ENCODE measurements at places on chromosomes 16 and 17.

DNA sequence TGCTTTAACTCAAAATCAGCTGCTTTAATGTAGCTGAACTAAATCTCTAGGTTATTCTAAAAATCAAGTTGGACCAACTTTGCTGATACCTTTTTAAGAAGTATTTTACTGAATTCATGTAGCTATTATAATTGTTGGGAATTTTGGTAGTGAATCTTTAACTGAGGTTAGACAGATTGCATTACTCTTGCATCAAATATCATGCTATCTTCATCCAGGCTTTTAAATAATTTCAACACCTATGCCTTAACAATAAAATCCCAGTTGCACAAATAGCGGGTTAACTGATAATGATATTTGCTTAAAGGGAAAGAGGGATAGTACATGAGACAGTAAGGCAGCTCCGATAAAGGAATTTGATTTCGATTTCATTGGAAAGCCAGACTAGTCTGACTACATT lies 241.3 kb upstream of the TBX2 start:
- ATAC-seq: no peak

DNA sequence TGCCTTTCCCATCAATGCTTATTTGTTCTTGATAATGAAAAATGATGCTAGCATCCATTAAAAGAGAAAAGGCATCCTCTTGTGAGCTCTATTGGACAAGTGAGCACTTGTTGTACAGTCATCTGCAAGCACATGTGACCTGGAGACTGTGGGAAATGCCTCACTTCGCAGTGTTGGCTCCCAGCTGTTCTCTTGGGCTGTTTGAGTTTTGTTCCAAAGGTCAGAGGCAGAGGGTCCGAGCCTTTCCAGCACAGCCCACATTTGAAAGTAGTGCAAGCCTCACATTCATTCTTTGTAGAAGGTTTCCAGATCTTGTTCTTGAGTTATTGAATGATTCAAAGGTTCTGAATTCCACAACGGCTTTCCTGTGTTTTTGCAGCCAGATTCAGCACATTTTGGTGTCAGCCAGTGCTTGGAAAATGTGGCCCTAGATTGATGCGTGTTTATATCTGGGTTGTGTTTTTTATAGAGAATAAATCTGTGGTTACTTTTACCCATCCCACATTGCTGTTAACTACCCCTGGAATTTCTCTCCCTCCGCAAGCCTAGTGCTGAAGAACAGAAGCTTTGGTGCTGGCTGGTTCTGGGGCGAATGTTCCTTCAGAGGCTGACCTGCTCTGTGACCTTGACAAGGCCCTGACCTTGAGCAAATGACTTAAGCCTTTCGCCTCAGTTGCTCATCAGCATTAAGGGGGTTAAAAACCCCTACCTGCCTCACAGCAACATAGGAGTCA lies 49.8 kb downstream of the CDH1 start:
- ATAC-seq: no peak

GRCh38 chr17:2092253-2092652 lies 37.4 kb downstream of the HIC1 start:
- ATAC-seq: no peak

DNA sequence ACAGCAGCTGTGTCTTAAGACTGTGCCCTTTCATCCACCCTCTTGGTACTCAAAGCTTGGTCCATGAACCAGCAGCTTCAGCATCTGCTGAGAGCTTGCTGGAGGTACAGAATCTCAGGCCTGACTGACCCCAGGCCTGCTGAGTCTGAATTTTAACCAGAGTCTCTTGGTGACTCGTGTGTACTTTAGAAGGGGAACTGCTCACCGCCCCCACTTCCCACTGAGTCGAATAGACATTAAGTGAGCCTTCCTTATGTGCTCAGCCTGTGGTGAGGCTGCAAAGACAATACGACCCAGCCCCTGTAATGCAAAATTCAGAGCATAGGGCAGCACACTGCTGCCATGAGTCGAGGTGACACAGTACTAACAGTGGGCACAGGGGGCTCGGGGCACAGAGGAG lies 662.8 kb downstream of the WWOX start:
- no peak for ATAC-seq

DNA sequence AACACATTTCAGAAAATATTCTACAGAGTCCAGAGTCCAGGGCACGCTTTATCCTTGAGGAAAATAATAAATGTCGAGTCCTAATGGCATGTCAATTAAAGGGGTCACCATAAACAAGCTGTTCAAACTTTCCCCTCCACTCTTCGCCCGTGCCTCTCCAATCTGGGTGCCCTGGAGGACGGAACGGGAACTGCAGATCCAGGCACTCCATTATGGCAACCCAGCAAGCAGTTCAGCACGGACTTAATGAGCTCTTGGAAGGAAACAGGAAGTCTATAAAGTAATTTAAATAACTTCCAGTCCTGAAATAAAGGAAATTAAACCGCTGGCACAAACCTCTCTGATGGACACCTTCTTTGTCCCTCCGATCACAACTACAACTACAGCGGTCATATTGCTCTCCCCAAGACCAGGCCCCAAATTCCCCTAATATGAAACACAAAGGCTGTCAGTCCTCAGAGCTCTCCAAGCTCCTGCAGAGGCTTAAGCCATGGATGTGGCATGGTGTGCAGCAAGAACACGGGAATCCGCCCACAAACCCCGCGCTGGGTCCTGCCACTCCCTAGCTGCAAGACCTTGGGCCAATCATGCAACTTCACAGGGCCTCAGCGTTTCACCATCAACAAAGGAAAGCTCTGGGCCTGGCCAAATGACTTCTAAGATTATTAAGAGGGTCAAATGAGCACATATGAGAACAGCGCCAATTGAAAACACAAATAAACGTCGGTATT lies 52.6 kb downstream of the ZFHX3 start:
- ATAC-seq: no peak

GRCh38 chr17:382644-383533 lies 30.3 kb upstream of the RPH3AL start:
- ATAC-seq: no peak

GRCh38 chr17:77563439-77564102 lies 394.9 kb upstream of the TNRC6C start:
- no peak for ATAC-seq

- no peak for ATAC-seq
Observed at GRCh38 chr17:57849163-57849873, 526 bp downstream of the MRPS23 start.

DNA sequence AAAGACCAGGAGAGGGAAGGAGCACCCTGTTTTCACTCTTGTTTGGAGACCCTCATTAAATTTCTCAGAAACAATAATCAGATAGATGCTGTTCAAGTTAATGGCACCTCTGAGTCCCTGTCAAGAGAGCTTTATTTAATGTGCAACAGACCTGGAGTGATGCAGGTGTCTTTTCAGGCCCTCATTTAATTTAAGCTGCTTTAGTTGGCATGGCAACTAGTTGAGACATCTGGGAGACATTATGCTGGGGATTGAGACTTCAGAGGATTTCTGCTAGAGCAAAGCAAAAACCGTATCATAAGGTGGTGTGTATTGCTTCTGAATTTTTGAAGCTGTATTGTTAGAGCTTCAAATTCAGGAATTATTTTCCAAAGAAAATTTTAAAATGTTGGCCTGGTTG lies 108.5 kb downstream of the NLK start:
- no peak for ATAC-seq

GRCh38 chr17:44283344-44284023 lies 15.5 kb upstream of the SLC4A1 start:
- ATAC-seq: no peak

- ATAC-seq: no peak
Observed at GRCh38 chr16:4664538-4665418, 28.6 kb upstream of the NUDT16L1 start.

- peak; percentile 92 for ATAC-seq
Observed at GRCh38 chr17:19744922-19745757, 3.0 kb downstream of the ALDH3A1 start.

GRCh38 chr17:50052241-50052796 lies 3.6 kb upstream of the ITGA3 start:
- no peak for ATAC-seq

DNA sequence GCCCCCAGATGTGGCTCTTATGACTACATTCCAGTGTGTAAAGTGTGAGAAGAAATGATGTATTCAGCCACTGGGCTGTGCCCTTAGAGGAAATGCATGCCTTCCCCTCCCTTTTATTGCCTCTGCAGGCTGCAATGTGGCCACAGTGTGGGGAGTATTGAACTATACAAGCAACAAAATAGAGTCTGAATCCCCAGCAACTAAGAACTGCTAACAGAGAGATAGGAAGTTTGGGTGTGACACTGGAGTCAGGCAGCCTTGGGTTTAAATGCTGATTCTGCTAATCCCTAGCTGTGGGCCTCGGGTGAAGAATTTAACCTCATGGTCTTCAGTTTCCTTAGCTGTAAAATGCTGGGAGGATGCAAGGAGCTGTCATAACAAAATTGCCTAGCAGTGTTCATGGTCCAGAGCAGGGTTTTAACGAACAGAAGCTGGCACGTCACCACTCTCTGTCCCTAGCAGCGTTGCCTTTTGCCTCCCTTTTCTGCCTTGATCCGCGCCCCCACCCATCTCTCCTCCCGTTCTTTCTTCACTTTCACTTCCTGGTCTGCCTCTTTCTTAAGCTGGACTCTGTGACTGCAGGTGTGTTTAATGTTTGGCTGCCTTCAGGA lies 50.3 kb downstream of the KPNA2 start:
- ATAC-seq: peak; percentile 39

GRCh38 chr16:11126399-11127054 lies 129.5 kb downstream of the SOCS1 start:
- no peak for ATAC-seq

GRCh38 chr17:56810343-56810742 lies 23.4 kb downstream of the C17orf67 start:
- ATAC-seq: no peak

- ATAC-seq: no peak
Observed at GRCh38 chr16:67766291-67766690, 40.1 kb downstream of the RANBP10 start.

- ATAC-seq: no peak
Observed at GRCh38 chr17:73936908-73937627, 266.4 kb upstream of the RPL38 start.

DNA sequence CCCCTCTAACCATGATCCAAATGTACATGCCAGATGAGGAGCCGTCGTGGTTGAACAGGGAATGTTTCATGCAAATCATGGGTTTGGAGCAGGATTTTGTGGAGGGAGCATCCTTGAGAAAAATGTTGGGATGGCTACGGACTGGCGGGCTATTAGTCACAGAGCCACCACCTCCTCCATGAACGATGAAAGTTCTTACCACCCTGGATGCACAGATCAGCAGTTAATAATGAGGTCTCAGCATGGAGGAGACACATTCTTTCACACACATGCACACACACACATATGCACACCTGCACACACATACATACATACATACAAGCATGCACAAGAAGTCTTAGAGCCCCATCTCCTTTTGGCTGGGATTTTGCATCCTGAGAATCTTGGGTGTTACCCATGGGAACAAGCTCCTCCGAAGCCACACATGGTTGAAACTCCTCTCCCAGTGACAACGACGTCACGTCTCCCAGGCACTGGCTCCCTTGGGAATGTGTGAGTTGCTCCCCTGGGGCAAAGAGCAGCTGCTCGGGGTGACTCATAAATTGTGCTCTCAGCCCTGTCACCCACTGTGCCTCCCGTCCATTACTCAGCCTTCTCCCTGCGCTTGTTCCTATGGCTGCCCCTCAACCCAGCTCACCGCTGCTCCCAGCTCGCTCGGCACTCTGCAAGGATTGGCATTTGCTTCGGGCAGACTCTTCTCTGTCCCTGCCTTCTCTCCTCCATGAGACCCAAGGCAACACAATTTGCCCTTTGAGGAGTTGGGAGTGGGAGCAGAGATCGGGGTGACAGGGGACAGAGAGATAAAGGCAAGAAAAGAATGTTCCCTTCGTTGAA lies 344.6 kb downstream of the SOX9 start:
- no peak for ATAC-seq

- ATAC-seq: no peak
Observed at GRCh38 chr17:52207796-52208195, 49.3 kb upstream of the CA10 start.

GRCh38 chr17:76153202-76153601 lies 12.2 kb upstream of the FOXJ1 start:
- no peak for ATAC-seq

GRCh38 chr16:72051818-72052217 lies 2.5 kb upstream of the HP start:
- ATAC-seq: no peak

DNA sequence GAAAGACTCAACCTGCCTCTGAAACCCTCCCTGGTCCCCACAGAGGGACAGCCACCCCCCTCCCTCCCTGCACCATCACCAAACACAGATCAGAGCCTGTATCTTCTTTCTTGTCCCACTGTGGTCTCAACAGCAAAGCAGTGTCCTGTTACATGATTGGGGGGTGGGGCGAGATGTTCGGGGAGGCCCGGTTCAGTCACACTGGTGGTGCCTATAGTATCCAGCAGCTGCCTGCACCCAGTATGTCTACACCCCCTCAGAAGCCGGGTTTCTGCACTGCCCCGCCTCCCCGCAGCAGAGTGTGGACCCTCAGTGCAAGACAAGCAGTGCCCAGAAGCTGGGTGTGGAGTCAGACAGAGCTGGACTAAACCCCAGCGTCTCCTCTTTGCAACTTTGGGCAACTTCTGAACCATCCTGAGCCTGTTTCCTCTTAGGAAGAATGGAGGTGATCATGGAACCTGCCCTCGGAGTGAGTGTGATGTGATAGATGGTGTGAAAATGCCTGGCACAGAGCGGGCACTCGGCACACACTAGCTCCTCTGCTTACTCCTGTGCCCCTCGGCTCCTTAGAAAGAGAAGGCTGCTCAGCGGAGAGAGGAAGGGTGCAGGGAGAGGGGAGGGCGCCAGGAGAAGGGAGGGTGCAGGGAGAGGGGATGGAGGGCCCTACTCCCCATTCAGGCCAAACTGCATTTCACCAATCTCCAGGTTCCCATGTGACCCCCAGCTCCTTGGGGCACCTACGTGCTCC lies 84.0 kb upstream of the TNRC6C start:
- no peak for ATAC-seq

DNA sequence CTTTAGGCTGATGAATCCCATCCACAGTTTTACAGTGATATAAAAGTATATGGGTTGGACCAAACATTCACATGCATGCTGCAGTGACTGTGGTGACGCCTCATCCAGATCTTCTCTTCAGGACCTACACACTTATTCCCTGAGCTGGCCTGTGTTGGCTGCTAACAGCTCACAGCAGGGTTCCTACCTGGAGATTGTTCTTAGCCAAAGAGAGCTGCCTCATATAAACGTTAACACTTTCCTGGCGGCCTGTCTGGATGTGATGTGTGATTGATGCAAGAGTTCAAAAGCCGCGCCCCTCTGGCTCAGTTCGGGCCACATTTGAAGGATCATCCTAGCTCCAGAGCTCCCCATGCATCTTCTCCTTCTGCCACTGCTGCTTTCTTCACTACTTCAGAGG lies 93.0 kb upstream of the NETO2 start:
- no peak for ATAC-seq

DNA sequence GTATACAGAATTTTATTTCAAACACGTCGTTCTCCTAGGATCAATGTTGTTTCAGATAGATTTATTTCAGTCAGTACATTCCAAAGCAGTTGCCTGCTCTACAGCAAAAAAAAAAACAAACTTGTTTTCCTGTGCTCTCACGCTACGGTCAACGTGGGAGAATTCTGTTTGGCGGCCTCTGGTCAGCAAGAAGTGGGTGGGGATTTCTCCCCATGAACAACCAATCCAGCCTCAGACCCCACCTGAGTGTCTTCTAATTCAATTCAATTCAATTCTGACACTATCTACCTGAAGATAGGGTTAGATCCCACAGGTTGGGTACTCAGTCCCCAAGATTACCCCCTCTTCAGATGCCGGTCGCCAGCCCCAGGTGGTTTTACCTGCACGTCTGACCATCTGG lies 22.1 kb downstream of the C17orf58 start:
- no peak for ATAC-seq

- ATAC-seq: no peak
Observed at GRCh38 chr17:40598619-40599467, 33.6 kb upstream of the CCR7 start.

- ATAC-seq: no peak
Observed at GRCh38 chr16:11456741-11457140, 111.5 kb downstream of the RMI2 start.

All from gastroesophageal sphincter (tissue), 4 donors.